ENCODE measurements at places on chromosomes 7 and 10.
A peak's percentile ranks its signal among the peaks of the same experiment; 100 is the strongest.

GRCh38 chr10:29634764-29635625 lies at the start of gene SVIL:
TSS of gene SVIL (minus strand) at chr10:29634971. CDS start at chr10:29555058, 79,913 bp downstream.
- no peak for DNase-seq

DNA sequence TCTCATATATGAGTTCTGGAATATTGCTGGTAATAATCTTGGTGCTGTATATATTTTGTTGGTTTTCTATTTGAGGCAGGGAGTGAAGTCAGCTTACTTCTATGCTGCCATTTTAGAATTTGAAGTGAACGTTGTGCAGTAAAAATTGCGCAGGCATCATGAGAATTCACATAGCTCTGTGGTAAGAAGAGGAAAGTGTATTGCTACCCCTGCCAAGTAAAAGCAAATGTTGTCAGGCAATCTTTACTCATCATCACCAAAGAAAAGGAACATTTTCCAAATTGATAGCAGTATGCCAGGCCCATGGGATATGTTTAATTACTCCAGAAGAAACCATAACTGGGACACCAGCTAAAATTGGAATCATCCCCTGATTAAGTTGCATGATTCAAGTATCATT lies 13.4 kb downstream of the FEZF1 start:
- no peak for DNase-seq

DNA sequence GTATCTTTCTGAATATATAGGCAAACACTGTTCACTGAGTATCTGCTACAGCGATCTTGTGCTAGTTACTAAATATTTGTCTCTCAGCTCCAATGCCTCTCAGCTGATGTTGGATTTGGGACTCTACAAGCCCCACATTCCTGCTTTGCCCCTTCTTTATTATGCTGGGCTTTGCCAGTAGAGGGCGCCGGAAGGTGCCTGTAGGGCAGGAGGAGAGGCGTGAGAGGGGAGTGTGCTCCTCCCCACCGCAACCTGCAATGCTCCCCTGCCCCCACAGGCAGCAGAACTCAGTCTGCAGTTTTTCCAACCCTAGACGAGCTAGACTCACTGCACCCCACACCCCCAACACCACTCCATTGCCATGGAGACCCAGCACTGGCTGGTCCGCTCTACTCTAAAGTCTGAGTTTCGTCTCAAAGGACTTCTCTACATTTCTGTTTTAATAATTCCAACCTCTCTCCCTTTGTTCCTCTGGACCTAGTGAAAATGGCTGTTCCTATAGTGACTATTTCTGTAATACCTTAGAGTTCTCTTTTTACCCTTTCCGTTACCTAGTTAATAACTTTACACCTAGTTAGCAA lies 337.6 kb downstream of the CCSER2 start:
- peak; percentile 29 for DNase-seq

DNA sequence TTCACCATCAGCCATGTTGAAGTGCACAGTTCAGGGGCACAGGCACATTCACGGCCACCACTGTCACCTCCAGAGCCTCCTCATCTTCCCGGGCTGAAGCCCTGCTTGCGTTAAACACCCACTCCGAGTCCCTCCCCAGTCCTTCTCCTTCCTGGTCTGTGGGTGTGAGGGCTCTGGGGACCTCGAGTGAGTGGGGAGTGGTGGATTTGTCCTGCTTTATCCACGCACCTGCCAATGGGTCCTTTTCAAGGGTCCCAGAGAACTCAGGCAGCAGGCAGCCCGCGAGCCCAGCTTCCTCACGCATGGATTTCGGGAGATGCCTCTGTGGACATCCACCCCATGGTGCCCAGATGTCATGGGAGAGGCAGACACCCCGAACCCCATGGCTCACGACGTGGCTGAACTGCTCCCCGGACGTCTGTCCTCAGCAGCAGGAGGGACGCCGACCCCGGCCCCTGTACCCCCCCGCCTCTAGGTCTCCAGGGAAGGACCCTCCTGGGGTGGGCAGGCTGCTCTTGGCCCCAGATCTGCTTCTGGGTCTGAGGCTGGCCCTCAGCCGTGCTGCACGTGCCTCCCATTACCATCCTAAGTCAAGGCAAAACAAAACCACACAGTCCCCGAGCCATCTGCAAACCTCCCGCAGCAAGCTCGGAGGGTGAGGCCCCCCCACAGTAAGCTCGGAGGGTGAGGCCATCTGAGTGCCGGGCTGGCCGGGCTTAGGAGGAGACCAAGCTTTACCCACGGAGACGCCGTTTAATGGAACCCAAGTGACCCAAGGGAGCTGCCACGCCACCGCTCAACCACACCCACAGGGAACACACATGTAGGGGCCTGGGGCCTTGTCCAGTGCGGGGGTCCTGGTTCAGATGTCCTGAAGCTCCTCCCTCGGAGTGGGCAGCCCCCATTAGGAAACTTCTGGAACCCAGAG lies 9.0 kb downstream of the CYP2W1 start:
- no peak for DNase-seq

GRCh38 chr10:30861221-30861620 lies 170.4 kb downstream of the ZNF438 start:
- no peak for DNase-seq

DNA sequence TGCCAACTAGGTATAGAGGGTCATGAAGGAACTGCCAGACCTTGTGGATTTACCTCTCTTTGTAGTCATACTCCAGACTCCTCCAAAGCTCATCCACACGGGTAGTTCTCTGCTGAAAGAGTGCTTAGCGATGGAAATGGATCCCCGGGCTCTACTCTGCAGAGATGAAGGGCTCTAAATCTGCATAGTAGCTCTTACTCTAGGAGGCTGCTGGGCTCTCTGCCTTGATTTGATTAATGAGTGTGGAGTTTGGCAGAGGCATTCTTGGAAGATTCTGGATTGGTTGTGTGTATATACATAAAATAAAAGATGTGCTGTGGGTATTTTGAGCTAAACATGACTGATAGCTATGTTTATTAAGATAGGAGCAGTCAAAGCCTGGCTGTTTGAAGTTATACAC lies 21.3 kb upstream of the CPXM2 start:
- no peak for DNase-seq

Measured in NCI-H146 (cell line).